Naive B cell (primary cell): ENCODE measurements at places on chromosomes 1 and 21.

DNA sequence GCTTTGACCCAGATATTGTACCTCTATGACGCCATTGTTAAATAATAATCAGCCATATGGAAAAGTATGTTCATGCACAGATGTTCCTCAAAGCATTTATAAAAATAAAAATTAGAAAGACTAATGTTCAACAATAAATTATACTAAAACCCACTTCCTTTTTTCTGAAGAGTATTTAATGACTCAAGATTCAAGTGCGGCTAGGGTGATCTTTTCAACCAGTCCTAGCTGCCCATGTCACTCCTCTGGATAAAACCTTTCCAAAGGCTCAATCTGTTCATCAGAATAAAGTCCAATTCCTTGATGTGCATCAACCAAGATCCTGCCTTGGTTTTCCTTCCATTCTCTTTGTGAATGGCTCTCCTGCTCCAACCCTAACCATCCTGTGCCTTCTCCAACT is 292.0 kb downstream of the VAV3 start:
- peaks cover 34% of the 10 kb centered on the region for H3K36me3 ChIP-seq
- no peaks in the 10 kb centered on the region for H3K27me3 ChIP-seq
- no peak overlapping the region for H3K4me3 ChIP-seq
- peaks cover 7% of the 10 kb centered on the region for H3K4me1 ChIP-seq

DNA sequence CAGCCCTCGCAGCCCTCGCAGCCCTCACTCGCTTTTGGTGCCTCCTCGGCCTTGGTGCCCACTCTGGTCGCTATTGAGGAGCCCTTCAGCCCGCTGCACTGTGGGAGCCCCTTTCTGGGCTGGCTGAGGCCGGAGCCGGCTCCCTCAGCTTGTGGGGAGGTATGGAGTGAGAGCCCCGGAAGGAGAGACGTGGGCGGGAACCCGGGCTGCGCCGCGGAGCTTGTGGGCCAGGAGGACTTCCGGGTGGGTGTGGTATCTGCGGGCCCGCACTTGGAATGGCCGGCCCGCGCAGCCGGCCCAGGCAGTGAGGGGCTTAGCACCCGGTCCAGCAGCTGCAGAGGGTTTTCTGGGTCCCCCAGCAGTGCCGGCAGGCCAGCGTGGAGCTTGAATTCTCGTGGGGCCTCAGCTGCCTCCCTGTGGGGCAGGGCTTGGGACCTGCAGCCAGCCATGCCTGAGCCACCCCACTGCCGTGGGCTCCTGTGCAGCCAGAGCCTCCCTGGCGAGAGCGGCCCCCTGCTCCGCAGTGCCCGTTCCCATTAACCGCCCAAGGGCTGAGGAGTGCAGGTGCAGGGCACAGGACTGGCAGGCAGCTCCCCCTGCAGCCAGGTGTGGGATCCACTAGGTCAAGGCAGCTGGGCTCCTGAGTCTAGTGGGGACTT is 9.9 kb upstream of the CFHR2 start:
- no peak for DNase-seq
- H3K36me3 ChIP-seq, result no peaks in the 10 kb centered on the region
- H3K27ac ChIP-seq, result no peak overlapping the region
- no peak overlapping the region for H3K4me3 ChIP-seq
- no peaks in the 10 kb centered on the region for H3K27me3 ChIP-seq

DNA sequence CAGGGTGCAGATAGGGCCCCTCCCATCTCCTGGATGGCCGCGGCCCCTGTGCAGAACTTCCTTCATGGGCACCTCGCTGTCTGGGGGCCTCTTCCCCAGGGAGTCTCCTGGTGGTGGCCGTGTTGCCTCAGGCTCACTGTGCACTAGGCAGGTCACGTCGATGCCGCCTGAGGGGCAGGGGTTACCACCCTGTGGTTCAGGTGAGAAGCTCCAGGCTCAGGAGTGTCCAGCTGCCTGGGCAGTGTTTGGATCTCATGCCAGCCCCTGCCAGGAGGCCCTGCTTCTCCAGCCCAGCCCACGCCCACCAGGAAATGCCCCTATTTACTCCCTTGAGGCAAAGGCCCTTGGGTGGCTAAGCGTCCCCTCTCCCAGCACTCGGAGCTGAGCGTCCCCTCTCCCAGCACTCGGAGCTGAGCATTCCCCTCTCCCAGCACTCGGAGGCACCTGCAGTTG is 2.1 kb downstream of the ITGB2 start:
- DNase-seq, result no peak
- H3K4me1 ChIP-seq, result peaks cover 91% of the 10 kb centered on the region
- peak overlapping the region; percentile 88 for H3K4me3 ChIP-seq
- H3K27ac ChIP-seq, result no peak overlapping the region

GRCh38 chr1:216549796-216550195 is 126.5 kb upstream of the USH2A start:
- no peaks in the 10 kb centered on the region for H3K4me1 ChIP-seq
- no peak overlapping the region for H3K27ac ChIP-seq
- H3K27me3 ChIP-seq, result no peaks in the 10 kb centered on the region
- DNase-seq, result no peak
- no peak overlapping the region for H3K4me3 ChIP-seq
- no peaks in the 10 kb centered on the region for H3K36me3 ChIP-seq

DNA sequence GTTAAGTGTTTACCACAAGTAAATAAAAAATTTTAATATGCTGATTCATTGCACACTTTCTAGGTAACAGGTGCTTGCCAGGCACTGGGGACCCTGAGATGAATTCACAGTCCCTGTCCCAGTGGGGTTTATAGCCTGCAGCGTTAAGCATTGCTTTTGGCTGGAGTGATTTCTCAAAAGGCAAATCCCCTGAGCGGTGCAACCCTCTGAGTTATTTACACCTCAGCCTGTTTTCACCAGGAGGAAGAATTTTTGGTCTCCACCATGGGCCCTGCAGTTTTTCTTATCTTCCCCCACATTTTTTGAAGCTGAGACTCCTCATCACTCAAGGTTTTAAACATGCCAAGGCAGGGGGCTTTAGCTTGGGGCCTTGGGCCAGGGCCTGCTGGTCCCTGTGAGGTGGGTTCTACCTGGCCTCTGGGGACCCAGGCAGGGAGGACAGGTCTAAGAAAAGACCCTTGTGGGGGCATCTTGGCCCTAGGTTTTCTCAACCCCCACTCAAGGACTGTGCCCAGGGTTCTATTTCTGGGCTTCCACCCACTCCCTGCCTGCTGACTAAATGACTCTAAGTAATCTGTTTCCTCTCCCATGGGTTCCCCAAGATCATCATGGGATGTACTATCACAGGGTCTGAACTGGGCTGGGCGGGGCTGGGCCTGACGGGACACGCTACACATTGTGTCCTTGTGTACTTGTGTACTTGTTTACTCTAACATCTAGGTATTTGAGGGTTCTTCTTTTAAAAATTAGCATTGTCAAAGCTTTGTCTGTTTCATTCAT is 10.2 kb upstream of the CHIT1 start:
- no peak for DNase-seq
- no peak overlapping the region for H3K4me3 ChIP-seq
- H3K27ac ChIP-seq, result no peak overlapping the region
- peaks cover 40% of the 10 kb centered on the region for H3K36me3 ChIP-seq
- peaks cover 35% of the 10 kb centered on the region for H3K27me3 ChIP-seq
